NCI-H510A (cell line): ENCODE measurements at places on chromosomes 1 and 21.

- DNase-seq: no peak
These were observed 111.8 kb downstream of the OSBPL9 start for GRCh38 chr1:51728611-51729155.

DNA sequence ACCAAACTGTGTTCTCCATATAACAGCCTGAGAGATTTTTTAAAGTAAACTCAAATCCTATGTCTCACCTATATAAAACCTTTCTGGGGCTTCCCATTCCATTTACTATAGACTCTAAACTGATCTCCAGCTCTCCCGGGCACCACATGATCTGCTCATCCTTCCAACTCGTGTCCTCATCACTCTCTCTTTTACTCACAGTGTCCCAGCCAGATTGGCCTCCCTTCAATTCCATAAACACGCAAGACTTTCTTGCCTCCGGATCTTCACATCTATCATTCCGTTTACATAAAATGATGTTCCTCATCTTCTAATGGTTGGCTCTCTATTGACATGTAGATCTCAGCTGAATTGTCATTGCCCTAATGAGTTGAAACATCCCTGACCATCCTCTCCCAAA lies 59.4 kb downstream of the ZNF697 start:
- DNase-seq: no peak

GRCh38 chr1:9281908-9282695 lies 10.6 kb upstream of the SPSB1 start:
- DNase-seq: no peak

DNA sequence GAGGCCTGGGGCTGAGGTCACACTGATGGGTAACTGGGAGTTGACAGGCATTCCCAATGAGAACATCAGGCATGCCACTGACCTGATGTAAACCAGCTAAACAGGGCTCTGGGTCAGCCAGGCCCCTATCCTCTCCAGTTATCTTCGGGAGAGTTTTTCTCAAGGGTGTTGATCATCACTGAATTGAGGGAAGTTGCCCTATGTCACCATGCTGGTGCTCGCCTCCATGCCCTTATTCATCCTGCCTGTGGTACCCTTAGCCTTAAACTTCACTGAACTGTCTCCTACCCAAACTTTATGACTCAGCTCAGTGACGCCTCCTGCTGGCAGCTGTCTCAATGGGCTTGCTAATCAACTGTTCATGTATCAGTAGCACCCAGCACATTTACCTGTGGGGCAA lies 80.7 kb upstream of the TNR start:
- DNase-seq: no peak

DNA sequence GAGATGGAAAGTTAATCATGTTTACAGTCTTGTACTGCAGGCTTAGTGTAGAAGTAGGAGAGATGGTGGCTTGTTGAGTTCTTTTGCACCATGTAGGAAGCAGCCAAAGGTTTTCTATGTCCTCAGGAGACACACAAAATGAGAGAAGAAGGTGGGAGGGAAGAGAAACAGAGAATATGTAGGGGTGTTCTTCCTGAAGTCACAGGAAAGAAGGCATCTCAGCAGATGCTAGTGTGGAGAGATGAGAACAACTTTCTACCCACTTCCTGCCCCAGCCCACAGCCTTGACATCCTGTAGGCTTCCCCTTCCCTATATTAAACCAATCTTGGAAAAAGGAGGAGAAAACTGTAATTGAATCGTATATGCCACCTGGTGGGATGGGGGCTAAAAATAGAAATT lies 217.0 kb downstream of the S1PR1 start:
- no peak for DNase-seq

- DNase-seq: no peak
These were observed 14.6 kb downstream of the SSBP3 start for GRCh38 chr1:54391450-54392209.

DNA sequence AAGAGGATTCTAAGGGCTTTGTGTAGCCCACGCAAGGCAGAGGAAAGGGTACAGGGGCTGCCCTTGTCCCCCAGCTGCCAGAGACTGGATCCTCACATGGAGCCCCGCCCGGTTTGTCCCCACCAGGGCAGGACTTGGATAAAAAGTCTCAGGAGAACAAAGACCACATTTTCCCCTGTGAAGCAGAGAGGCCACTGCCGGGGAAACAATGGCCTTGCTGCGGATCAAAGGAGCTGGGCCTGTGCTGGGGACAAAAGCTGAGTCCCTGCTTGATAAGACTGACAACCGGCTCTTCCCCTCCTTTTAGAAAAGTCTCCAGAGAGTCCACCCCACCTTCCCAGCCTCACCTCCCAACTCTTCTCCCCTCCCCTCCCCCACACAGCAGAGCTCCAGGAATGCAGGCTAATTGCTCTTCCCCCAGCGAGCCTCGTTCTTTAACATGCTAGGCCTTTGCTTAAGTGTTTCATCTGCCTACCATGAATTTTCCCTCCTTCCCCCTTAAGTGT lies 142.4 kb downstream of the PLPP3 start:
- no peak for DNase-seq

- DNase-seq: no peak
These were observed 82.3 kb upstream of the TIAM1 start for GRCh38 chr21:31426235-31426797.
